ENCODE measurements at places on chromosomes 11 and 22.

DNA sequence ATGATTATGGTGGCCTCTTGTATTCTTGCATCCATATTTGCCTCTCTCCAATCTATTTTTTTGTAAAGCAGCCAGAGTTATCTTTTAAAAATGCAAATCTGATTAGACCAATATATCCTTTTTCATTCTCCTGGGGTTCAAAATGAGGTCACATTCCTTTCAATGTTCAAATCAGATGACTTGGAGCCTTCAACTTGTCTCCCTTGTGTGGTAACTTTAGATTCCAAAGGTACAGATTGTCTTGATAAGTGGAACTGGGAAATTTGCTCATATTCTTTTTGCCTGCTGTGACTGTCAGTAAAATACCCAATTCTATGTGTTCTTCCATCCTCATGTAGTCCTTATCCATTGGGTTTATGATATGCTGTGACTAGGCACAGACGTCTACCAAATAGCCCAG lies 15.1 kb upstream of the CAPRIN1 start:
- DNase-seq = no peak

GRCh38 chr11:116166573-116167465 lies 606.0 kb downstream of the BUD13 start:
- no peak for DNase-seq

- DNase-seq = no peak
Observed at GRCh38 chr11:72326151-72326848, 82.3 kb upstream of the PHOX2A start.

DNA sequence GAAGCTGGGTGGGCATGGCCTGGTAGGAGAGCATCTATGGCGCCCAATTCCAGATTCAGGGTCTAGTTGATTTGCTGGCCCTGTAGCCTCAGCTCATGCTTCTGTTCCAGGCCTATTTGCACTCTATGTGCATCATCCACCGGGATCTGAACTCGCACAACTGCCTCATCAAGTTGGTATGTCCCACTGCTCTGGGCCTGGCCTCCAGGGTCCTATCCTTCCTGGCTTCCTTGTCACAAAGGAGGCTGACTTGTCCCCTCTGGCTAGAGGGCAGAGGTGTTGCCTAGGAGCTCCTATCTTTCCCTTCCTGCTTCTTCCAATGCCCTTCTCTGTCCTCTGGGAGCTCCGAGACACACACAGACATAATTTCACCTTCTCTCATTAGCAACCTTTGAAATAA lies 21.3 kb downstream of the PIK3IP1 start:
- DNase-seq = no peak

DNA sequence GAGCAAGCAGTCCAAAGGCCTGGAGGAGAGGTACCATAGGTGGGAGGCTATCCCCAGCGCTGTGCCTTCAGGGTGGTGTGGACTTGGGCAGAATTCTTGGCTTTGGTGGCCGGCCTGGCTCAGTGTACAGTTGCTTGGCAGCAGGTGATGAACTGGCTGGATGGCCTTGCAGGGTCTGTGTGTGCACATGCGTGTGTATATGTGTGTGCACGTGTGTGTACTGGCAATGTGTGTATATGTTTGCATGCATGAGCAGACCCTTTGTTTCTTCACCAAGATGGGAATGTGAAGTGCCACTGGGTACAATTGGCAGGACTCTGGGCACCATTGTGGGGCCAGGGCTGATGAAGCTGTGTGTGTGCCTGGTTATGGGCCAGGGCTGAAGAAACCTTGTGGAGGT lies 53.0 kb downstream of the CEP164 start:
- DNase-seq = no peak

DNA sequence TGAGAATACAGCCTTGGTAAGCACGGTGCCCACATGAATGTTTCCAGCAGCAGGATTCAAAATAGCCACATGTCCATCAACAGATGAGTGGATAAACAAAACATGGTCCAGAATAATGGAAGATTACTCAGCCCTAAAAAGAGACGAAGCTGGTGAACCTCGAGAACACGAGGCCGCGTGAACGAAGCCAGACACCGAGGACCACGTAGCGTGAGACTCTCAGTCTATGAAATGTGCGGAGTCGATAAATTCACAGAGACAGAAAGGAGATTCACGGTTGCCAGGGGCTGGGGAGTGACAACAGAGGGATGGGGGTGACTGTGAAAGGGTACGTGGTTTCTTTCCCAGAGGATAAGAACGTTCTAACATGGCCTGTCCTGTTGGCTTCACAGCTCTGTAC lies 2.9 kb upstream of the ASCL2 start:
- DNase-seq = no peak

DNA sequence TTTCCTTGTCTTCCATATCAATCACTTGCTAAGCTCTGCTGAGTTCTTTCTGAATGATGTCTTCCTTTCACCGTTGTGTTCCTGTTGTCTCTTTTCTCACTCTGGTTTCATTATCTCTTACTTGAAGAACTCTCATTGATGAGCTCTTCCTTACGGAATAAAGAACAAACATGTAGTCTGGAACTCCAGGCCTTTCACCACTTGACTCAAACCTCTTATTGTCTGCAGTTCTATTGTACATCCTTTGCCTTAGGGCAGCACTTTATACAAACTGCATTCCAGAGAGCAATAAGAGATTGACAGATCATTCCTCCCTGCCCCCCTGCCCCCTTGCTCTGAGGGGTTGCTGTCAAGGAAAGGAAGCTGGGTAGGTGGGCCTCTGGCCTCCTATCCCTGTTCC lies 517.4 kb downstream of the TMEM135 start:
- DNase-seq = no peak

- DNase-seq = no peak
Observed at GRCh38 chr11:5197536-5197935, 2.9 kb downstream of the OR51V1 start.

DNA sequence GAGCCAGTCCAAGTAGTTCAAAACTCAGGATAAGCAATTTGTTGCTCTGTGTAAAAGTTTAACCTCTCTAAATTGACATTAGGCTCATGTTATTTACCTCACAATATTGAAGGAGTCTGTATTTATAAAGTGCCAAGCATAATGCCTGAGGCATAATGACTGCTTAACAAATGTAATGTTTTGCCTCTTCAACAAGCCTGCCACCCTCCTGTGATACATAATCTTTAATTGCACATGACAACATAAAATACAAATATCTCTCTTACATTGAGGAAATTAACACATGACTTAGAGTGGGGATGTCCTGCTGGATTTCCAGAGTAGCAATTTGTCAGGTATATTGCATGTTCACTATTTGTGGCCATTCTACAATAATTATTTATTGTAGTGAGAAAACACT lies 469.2 kb upstream of the ANO5 start:
- DNase-seq = no peak

- no peak for DNase-seq
Observed at GRCh38 chr11:102599642-102600261, 25.4 kb downstream of the MMP20 start.

GRCh38 chr22:36985211-36985889 lies 33.9 kb downstream of the TST start:
- DNase-seq = no peak

GRCh38 chr11:46278387-46279125 lies 1.1 kb downstream of the CREB3L1 start:
- peak; percentile 56 for DNase-seq

GRCh38 chr11:96607864-96608558 lies 218.2 kb downstream of the JRKL start:
- DNase-seq = no peak

GRCh38 chr11:65606876-65607613 lies 7.0 kb downstream of the MAP3K11 start:
- peak; percentile 78 for DNase-seq

GRCh38 chr11:122847466-122847865 lies 9.2 kb downstream of the CRTAM start:
- no peak for DNase-seq

- no peak for DNase-seq
Observed at GRCh38 chr11:117876059-117876340, 458 bp downstream of the FXYD6 start.

- no peak for DNase-seq
Observed at GRCh38 chr11:94010136-94010535, 11.0 kb upstream of the HEPHL1 start.

DNA sequence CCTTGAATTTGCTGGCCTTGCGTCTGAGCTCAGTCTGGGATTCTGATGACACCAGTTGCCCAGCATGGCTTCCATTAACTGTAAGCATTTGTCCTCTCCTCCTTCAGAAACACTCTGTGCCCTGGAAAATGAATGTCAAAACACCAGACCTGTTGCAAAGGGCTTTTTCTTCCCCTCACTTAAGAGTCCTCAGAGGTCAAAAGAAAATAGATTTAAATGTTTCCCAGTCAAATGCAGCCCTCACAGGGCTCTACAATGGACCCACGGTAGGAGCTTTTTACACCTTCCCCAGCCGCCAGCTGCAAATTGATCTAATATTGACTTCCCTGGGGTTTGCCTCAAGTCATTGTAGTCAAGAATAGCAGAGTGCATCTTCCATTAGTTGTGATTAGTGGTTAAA lies 332.2 kb downstream of the INSC start:
- no peak for DNase-seq

DNA sequence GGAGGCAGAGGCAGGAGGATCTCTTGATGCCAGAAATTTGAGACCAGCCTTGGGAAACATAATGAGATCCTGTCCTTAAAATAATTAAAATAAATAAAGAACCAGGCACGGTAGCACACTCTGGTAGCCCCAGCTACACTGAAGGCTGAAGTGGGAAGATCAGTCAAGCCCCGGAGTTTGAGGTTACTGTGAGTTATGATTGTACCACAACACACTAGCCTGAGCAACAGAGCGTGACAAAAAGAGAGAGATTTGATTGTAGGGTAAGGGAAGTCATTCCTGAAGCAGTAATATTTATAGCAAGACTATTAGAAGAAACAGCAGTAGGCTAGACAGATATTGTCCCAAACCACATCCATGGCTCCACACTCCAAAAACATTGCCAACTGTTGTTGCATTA lies 1408.4 kb upstream of the TENM4 start:
- DNase-seq = no peak

DNA sequence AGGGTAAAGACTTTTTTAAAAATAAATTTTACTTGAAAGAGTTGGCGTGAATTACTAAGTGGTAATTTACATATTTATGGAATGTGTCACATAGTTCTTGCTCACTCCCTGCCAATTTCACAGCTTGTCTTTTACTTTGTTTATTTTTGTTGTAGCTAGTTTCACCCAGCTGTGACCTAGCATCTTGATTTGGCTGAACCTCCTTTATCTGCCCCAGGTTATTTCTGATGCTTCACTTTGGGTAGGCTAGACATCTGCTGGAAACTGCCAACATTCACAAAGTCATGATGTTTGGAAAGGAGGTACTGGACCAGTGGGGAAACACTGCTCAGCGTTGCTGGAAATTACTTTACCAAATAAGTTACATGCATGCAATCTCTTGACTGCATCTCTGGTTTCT lies 1676.0 kb upstream of the RAG2 start:
- no peak for DNase-seq

DNA sequence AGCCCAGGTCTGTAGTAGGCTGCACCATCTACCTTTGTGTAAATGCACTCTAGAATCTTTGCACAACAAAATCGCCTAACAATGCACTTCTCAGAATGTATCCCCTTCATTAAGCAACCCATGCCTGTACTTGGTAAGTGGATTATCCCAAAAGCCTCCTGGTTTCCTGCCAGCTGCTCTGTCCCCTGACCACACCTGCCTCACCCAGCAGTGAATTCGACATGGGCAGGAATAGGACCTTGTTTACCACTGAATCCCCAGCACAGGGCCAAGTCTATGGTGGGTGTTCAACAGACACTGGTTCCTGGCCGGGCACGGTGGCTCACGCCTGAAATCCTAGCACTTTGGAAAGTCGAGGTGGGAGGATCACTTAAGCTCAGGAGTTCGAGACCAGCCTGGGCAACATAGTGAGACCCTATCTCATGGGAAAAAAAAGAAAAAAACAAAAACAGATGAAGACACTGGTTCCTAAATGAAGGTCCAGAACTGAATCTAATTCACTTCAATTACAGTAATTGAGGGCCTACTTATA lies 5.1 kb upstream of the SYCE3 start:
- DNase-seq = no peak

GRCh38 chr11:5203366-5203765 lies 2.9 kb upstream of the OR51V1 start:
- no peak for DNase-seq

- DNase-seq = no peak
Observed at GRCh38 chr11:11657218-11657955, 35.6 kb upstream of the GALNT18 start.

DNA sequence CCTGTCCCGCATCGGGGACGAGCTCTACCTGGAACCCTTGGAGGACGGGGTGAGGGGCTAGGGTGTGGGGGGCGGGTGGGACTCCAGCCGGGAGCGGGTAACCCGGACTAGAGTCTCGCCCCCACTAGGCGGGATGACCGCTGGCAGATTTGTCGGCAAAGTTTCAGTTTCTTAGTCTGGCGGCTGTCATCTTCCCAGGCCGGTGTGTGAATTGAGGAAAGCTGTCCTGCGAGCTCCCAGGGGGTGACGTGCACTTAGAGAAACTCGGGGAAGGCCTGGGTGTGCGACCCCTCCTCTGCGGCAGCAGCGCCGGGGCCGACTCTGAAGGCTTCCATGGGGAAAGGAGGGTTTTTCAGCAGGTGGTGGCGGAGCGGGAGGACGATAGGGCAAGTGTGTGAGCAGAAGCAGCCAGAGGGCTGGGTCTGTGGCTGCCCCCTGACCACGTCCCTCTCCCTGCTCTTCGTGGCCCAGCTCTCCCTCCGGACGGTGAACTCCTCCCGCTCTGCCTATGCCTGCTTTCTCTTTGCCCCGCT lies 463 bp downstream of the RAD9A start:
- DNase-seq = peak; percentile 28
